Stimulated activated CD8-positive, alpha-beta memory T cell treated with anti-CD3 and anti-CD28 coated beads, Interleukin-7, amount 100 ng/mL, for 1 hour (primary cell): ENCODE measurements at places on chromosomes 1 and 21.

- no peak for DNase-seq
Observed at GRCh38 chr1:200180821-200181220, 153.3 kb downstream of the NR5A2 start.

- no peak for DNase-seq
Observed at GRCh38 chr1:176017722-176018121, 189.4 kb downstream of the COP1 start.

DNA sequence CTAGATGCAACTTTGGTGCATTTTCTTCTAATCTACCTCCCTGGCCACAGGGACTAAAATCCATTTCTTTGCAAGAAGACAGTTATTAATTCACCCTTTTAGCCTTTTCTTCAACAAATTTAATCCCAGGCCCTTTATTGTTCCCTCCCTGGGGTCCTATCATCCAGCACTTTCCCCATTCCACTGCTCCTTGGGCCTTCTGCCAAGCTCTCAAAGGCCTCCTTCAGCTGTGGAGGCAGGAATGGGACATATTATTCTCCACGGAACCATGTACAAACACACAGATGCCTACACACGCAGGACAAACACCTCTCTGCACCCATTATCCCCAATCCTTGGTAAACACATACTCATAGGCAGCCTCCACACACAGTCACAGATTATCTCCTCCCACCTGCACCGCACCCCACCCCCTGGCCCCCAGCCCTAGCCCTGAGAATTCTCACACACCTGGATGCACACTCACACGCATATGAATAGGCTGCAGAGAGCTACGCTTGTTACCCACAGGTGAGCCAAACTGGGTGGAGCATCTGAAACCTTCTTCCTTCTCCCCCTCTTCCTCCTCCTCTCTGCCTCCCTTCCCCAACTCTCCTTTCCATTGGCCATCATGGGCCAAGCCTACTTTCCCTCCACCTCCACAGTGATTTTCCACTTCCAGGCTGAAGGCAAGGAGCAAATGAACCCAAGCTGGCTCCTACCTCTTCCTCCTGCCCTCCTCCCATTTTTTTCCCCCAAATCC is 11.7 kb downstream of the TAGLN2 start:
- DNase-seq = no peak

GRCh38 chr1:193185901-193186731 is at the start of gene B3GALT2:
B3GALT2 (minus strand) TSS chr1:193186613; CDS start chr1:193181562, 5,051 bp downstream.
- no peak for DNase-seq

- no peak for DNase-seq
Observed at GRCh38 chr1:4464478-4464877, 189.9 kb upstream of the AJAP1 start.

DNA sequence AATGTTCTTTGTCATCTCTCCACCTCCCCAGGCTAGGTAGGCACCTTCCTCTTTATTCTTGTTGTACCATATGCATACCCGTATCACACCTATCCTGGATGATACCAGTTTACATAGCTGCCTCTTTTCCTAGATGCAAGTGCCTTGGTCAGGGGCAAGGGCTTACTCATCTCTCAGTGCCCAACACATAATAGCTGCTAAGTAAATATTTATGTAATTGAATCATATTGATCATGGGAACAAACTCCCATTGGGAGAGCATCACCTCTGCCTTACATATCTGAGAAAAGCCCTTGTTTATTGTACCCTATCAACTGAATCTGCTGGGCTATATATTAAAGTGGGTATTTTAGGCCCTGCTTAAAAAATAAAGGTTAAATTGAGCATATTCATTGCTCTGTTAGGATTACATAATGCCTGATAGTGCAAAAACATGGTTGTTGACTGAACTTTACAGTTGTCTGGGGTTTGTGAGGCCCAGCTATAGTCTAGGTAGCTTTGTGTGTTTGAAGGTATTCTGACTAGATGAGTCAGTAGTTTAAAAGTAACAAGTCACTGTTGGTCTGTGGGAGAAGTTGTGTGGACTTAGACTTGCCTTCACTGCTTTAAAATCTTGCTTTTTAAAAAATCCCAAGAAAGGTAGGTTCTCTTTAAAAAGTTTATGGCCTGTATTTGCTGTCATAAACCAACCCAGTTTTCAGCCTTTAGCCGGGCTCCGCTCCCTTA is 82.6 kb downstream of the OLFML2B start:
- DNase-seq = no peak

GRCh38 chr21:45894450-45894825 is 87.1 kb upstream of the COL6A1 start:
- no peak for DNase-seq

DNA sequence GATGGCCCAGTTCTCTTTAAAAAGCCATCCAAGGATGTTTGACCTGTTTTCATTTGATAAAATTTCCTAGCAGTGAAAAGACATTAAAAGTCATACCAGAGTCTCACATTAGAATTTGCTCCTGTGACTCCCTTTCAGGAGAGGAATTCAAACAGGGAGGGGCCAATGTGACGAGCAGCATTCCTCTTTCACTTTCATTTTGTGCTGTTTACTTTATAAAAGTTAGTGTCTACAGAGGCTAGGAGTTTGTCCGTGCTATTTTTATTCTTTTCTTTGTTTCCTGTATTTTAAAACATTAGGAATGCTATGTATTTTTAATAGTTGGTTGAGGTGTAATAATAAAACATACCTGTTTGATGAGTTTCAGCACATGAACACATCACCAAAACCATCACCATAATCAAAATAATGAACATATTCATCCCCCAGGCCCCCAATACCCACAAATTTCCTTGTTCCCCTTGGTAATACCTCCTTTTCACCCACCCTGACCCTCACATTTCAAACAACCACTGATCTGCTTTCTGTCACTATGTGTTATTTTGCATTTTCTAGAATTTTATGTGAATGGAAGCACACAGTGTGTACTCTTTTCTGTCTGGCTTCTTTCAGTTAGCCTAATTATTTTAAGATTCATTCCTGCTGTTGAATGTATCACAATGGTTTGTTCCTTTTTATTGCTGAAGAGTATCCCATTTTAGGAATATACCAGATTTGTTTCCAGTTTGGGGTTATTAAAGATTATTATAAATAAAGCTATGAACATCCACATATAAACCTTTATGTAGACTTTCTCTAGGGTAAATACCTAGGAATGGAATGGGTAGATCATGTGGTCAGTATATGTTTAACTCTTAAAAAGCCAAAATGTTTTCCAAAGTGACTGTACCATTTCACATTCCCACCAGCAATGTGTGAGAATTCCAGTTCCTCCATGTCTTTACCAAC is 129.5 kb downstream of the TENT5C start:
- no peak for DNase-seq

- DNase-seq = no peak
Observed at GRCh38 chr1:170410401-170411166, 121.4 kb upstream of the GORAB start.

DNA sequence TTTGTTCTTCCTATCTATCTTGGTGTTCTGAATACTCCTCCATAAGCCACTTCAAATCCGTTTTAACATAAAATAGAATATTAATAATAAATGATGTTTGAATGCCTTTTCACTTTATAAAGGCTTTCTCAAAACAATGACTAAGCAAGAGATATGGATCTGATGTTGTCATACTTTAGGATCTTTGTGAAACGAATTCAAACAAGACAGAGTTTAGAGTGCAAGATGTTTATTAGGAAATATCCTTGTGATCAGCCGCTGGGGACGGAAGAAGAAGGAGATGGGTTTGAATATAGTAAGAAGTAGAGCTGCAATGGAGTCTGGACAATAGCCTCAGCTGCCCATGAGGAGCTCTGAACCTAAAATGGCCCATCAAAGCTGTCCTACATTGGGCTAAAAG is 351.8 kb downstream of the NEGR1 start:
- no peak for DNase-seq

GRCh38 chr1:116990612-116991151 is 10.9 kb upstream of the CD101 start:
- DNase-seq = no peak

DNA sequence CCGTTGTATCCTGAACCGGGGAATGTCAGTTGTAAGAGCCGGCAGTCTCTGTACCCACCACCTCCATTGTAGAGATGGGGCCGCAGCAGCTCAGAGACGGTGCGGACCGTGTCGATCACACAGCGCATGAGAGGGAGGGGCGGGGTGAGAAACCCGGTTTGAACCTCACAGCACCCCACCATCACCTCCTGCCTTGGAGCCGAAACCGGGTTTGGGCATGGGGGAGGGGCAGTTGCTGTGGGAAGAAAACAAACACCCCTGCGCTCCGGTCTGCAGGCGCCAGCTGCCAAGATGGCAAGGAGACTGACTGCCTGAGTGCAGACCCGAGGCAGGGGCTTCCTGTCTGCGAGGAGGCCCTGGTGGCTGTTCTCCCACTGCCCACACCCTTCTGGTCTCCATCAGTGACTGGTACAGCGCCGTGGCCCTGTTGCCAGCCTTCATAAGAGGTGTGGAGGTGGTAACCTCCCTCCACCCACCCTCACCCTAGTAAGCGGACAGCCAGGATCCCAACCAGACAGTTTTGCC is 69.2 kb upstream of the SSBP3 start:
- no peak for DNase-seq

GRCh38 chr1:27570784-27571183 is 33.2 kb downstream of the AHDC1 start:
- no peak for DNase-seq

- DNase-seq = no peak
Observed at GRCh38 chr21:42381347-42381984, 14.4 kb downstream of the TMPRSS3 start.

DNA sequence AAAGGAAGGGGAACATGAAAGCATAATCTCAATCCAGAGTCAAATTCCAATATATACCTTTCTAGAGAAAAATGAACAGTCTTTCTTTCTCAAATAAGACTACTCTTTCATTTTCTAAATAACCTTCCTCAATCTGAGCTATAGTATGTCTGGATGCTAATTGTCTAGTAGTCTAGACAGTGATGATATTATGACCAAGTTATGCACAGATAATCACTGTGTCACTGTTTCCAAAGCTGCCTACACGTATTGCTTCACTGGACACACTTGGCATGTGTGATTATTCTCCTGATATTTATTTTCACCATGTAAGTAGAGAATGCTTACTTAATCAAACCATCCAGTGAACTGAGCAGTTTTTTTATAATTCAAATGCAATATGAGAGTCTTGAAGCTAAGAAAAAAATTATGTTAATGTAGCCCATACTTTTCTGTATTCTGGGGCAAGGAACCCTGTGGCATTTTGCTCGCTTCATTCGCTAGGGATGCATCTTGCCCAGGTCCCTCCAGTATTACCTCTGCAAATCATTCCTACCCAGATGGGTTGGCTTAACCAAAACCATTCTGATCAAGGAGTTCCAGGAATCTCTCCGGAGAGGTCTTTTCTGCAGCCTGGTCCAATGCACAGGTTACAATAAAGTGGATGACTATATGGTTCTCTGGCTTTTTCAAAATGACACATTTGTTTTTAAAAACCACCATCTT is 303.1 kb upstream of the RUNX1 start:
- no peak for DNase-seq

GRCh38 chr1:26318338-26319064 is 743 bp downstream of the CD52 start:
- DNase-seq = no peak

DNA sequence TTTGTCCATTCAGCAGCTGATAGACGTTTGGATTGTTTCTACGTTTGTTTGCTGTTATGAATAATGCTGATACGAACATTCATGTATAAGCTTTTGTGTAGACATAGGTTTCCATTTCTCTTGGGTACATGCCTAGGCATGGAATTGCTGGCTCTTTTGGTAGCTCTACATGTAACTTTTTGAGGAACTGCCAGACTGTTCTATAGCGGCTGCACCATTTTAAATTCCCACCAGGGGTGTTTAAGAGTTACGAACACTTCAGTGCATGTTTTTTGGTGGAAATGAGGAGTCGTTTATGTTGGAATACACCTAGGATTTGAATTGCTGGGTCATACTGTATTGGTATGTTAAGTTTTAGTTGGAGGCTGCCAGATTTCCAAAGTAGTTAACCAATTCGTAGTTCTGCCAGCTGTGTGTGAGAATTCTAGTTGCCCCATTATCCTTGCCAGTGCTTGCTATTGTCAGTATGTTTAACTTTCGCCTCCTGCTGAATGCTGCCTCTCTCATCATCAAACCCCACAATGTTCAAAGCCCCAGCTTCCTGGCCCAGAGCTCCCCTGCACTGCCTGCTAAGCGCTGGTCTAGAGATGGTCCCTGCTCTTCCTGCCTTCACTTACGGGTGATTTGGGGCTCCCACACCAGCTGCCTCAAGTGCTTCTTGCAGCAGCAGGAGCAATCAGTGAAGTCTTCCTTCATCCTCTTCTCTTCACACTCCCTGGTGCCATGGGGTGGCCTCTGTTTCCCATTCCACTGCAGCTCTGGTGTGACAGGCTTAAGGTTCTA is 81.0 kb downstream of the MAN1C1 start:
- DNase-seq = no peak
